NCI-H1930 (cell line): ENCODE measurements at places on chromosomes 1 and 21.

DNA sequence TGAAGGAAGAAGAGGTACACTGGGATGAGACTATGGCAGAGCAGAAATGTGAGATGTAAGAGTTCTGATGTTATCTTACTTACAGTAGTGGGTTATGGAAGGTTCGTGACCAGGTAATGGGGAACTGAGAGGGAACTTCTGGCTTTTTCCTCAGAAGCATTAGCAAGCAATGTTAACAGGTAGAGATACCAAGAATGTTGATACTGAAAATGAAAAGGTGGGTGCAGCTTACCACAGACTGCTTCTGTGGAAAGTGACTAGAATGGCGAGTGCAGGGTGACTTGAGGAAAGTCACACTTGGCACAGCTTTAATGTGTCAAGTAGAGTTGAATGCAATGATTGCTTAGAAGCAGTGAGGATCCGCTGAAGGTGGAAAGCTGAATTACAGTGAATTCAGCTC, 70.8 kb downstream of the PLA2G4A start:
- DNase-seq, result no peak

DNA sequence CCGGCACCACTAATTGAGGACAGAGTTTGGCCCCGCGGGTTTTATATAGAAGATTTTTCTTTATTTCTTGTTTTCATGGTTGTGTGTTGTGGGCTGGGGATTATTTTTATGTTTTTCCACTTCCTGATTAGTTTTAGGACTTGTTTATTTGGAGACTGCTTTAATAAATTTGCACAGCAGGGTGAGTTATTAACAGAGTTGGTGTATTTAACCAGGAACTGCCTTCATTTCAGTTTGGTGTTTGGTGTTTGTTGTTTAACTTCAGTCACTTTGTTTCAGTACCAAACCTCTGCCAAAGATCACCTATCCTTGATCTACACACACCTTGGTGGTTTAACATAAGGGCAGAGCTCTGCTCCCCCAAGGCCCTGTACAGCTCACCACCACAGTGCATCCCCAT, 103.5 kb upstream of the LMO4 start:
- DNase-seq, result no peak

- DNase-seq, result no peak
Measured at GRCh38 chr1:32100359-32100758, 7.5 kb upstream of the KPNA6 start.

GRCh38 chr1:116912846-116913245, 3.1 kb downstream of the PTGFRN start:
- DNase-seq, result no peak

DNA sequence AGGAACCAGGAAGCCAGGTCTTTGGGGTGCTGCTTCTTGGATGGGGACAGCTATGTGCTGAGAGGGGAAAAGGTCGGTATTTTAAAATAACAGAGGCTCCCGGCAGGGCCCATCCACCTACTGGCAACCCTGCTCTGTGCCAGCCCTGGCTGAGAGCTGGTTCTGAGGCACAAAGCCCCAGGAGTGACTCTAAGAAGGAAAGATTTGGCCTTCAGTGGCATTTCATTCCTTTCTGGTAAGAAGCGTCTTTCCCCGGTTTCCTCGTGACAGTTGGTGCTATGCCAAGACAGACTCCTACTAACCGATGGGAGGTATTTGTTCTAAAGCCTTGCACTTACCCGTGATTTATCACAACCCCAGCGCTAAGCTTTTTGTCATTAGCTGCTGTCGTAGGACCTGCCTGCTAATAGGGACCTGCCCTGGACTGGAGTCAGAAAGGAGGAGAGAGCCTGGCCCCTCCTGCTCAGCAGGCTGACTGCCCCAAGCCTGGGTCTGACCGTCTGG, 123.1 kb upstream of the ADAR start:
- no peak for DNase-seq

GRCh38 chr1:15328351-15329103, 81.2 kb upstream of the EFHD2 start:
- no peak for DNase-seq

- no peak for DNase-seq
Measured at GRCh38 chr1:115224636-115225035, 113.4 kb downstream of the NGF start.

- no peak for DNase-seq
Measured at GRCh38 chr1:171939740-171940139, 98.4 kb downstream of the DNM3 start.

DNA sequence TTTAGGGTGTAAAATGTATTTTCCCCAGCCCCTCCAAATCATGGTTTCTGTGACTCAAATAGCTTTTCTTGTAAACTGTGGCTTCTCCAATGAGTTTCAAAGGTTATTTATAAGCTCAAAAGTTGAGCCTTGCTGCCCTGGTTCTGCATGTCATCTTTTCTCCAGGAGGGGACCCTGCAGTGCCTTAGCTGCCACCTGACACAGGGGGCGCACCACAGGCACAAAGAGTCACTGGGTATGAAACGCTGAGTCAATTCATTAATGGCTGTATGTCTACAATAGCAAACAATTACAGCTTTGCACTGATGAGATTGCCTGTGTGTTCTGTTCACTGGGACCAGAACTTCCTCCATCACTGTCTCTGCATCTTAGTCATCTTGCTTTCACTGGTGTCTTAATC, 100.8 kb downstream of the PCP4 start:
- DNase-seq, result no peak

GRCh38 chr1:28296401-28297261, 32.2 kb upstream of the MED18 start:
- no peak for DNase-seq

GRCh38 chr21:36203603-36203889, 46.9 kb downstream of the DOP1B start:
- no peak for DNase-seq

DNA sequence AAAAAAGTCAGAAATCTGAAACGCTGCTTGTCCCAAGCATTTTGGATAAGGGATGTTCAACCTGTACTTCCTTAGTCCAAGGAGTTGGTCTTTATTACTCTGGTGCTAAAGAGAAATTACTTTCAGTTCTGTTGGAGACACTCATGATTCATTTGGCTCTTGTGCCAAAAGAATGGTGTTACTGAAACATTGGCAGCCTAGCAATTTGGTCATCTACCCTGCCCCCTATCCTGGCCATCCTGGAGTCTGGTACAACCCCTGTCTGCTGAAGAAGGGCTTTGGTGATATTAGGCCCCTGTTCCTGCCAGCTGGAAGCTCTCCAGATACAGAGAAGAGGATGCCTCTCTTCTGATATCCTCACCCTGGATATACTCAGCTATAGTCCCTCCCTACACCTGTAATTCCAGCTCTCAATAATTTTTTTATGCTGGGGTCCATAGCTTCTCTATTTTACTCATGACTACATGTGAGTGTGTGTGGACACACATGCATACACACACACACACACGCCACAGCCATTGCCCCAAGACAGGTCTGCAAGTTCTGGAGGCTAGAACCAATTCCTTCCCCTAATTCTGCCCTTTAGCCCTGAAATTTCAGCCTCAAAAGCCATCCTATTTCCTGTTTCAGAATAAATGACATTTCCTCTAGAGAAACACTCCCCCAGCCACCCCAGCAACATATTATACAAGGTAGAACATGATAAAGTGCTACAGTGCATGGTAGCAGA, 40.0 kb downstream of the LHX8 start:
- DNase-seq, result no peak

- DNase-seq, result peak; percentile 85
Measured at GRCh38 chr21:37916310-37917051, at the start of gene KCNJ6. KCNJ6 (minus strand) TSS chr21:37916457; CDS start chr21:37840682, 75,775 bp downstream.

DNA sequence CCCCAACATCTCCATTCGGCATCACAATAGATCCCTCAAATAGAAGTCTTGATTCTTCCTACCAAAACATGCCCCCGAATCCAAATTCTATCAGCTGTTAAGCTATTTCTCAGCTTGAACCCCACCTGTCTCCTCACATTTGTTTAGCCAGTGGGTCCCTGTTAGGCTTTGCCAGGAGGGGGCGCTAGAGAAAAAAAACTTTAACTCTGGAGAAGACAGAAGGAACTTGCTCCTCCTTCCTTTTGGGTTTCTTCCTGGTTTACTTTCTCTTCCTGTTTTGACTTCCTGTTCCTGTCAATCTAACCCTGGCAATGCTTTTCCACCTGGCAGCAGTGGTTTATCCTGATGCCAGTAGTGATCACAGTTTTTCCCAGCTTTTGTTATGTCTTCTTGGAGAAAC, 95.6 kb upstream of the KCNK1 start:
- peak; percentile 8 for DNase-seq

DNA sequence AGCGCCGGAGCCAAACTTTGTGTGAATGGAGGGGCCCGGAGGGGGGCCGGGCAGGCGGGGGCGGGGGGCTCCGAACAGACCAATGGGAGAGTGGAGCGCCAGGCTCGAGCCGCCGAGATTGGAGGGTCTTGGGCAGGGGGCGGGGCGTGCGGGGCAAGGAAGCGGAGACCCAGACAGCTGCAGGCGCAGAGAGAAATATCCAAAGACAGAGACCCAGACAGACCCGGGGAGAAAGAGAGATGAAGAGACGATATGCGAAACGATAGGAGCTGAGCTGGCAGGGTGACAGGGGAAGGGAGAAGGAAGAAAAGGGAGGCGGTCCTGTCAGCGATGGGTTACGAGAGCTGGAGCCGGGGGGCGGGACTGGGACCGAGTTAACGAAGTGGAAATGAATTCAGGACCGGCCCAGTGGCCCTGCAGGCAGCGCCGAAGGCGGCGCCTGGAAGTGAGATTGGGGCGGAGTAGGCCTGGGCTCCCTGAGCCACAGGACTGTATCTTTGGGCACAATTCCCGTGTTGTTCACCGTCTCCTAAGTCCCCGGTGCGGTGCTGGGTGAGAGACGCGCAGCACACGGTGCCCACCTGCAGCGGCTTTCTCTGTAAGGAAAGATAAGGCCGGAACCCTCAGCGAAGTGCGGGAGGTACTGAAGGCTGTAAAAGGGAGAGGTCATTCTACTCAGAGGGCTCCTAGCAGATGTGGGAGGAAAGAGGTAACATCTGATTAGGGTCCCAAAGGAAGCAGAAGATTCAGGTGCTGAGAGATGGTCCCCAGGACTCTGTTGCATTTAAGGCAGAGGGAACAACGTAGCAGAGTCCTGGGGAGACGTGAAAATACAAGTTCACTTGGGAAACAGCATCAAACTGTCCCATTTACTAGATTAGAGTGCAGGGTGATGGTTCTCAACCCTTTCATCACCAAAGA, 543 bp upstream of the KCNJ10 start:
- peak; percentile 26 for DNase-seq

DNA sequence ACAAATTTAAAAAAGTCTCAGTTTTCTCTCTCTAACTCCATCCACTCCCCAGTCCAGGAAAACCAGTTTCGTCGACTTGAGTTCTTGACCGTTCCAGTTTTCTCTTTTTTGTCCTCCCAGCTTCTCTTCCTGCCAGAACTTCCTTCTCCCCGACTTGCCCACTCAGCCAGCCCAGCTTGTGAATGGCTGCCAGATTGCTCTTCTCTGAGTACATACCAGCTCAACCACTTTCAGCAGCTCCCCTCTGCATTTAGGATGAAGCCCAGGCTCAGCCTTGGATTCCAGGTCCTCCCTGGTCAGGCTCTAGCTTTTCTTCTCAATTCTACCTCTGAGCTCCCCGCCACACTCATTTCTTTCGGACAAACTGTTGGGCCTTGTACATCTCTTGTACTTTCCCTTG, 1.4 kb downstream of the DIO1 start:
- DNase-seq, result no peak
